ENCODE measurements at places on chromosomes 11 and 22. TPM values are rescaled to one million over a fixed set of nuclear protein-coding genes. Genes with fewer than 3 reads are reported as not detected.
A peak's percentile ranks its signal among the peaks of the same experiment; 100 is the strongest.

PHF21B gene
- total RNA-seq = not detected

MMP10 gene
- total RNA-seq = not detected

DNA sequence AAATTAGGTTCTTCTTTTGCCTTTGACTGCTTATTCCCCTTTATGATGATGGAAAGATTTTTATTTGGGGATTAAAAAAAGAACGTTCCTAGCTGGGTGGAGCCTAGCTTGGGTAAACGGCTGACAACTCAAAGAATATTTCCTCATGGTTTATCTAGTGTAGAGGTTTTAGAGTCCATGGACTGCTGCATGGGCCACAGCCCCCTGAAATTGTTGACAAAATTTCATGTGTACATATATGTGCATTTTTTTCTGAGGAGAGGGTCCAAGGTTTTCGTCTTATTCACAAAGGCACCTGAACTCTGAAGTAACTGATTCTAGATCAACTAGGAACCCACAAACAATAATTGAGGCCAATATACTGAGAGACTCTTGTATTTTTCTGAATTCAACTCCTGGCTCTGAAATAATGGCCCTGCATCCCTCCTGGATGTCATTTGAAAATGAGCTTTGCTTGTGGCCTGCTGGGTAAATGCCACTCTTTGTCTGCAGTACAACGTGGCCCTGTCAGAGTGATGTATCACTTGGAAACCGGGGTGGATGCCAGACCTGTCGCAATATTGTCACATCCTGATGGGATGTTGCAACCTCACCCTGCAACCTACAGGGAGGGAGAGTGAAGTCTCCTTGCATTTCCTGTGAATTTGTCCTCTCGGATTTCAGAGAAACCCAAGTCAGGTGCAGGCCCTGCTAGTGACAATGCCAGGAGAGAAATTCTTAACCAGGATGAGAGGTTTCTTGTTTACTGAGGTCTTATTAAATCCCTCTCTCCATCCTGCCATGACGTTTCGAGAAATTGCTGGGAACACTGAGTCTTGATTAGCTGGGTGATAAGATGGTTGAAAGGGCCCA lies 33.8 kb downstream of the EHF start:
- H3K36me3 ChIP-seq = no peaks in the 10 kb centered on the region
- no peak overlapping the region for H3K4me3 ChIP-seq
- no peaks in the 10 kb centered on the region for H3K4me1 ChIP-seq
- H3K27me3 ChIP-seq = no peaks in the 10 kb centered on the region
- H3K27ac ChIP-seq = no peak overlapping the region

DNA sequence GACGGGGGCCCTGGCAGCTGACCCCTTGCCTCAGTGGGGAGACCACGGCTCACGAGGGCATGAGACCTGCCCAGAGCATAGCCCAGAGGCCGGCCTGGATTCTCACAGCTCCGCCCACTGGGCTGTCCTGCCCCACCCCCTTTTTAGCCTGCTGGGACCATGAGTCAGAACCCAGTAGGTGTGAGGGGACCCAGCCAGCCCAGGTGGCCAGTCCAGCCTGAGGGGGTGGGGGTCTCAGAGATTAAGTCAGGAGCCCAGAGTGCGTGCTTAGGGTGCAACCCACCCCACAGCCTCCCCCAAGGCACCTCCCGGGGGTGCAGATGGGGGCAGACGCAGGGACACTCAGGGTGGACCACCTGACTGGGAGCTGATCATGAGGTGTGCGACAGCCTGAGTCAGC lies 40.1 kb upstream of the PPARA start:
- H3K4me1 ChIP-seq = peaks cover 99% of the 10 kb centered on the region
- H3K27ac ChIP-seq = peak overlapping the region; percentile 88
- H3K36me3 ChIP-seq = peaks cover 29% of the 10 kb centered on the region
- no peaks in the 10 kb centered on the region for H3K27me3 ChIP-seq

GRCh38 chr11:28257761-28258160 lies 149.6 kb downstream of the METTL15 start:
- no peak overlapping the region for H3K4me3 ChIP-seq
- H3K36me3 ChIP-seq = peaks cover 5% of the 10 kb centered on the region
- no peak overlapping the region for H3K27ac ChIP-seq
- DNase-seq = no peak
- H3K27me3 ChIP-seq = no peaks in the 10 kb centered on the region

DNA sequence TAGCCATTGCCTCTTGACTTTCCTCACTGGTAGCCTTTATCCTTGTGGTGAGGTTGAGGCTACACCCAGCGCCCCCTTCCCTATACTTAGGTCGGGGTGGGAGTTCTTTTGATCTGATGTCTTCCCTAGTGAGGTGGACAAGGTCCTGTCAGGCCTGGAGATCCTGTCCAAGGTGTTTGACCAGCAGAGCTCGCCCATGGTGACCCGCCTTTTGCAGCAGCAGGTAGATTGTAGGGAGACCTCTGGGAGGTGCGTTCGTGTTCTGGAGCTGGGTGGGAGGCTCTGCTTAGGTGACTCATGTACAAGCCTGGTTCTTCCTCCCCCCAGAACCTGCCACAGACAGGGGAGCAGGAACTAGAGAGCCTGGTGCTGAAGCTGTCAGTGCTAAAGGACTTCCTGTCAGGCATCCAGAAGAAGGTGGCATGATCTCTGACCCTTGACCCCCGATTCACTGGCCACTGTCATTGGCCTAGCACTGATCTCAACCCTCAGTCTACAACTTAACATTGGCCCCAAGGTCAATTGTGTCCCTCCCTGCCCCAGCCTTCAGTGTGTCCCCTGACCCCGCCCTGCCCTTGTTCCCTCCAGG lies 4.9 kb downstream of the INPPL1 start:
- H3K36me3 ChIP-seq = peaks cover 59% of the 10 kb centered on the region
- peaks cover 33% of the 10 kb centered on the region for H3K4me1 ChIP-seq
- no peaks in the 10 kb centered on the region for H3K27me3 ChIP-seq
- no peak overlapping the region for H3K27ac ChIP-seq
- DNase-seq = no peak
